ENCODE measurements at places on chromosomes 13 and 19. TPM values are rescaled to one million over a fixed set of nuclear protein-coding genes. Genes with fewer than 3 reads are reported as not detected.

Gene KCNRG
- 2.1 TPM for polyA plus RNA-seq

Gene RRAS
- polyA plus RNA-seq, result 16.7 TPM

Gene FUT3
- polyA plus RNA-seq, result 0.32 TPM

Gene CD70
- not detected for polyA plus RNA-seq

Gene ZNF737
- polyA plus RNA-seq, result 13.5 TPM

Gene ZNF667
- 19.8 TPM for polyA plus RNA-seq

Gene DAND5
- 0.49 TPM for polyA plus RNA-seq

Gene SHFL
- polyA plus RNA-seq, result 35.1 TPM

All from spinal cord (tissue), 10 donors.